ENCODE measurements at places on chromosomes 11 and 22.

DNA sequence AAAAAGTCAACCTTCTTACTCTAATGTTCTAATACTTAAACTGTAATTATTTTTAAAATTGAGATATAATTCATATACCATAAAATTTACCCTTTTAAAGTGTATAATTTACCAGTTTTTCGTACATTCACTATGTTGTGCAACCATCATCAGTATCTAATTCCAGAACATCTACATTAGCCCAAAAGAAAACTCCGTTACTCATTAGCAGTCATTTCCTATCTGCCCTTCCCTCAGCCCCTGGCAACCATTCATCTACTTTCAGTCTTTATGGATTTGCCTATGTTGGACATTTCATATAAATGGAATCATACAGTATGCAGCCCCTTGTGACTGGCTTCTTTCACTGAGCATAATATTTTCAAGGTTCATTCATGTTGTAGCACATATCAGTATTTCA lies 22.2 kb downstream of the SGSM3 start:
- DNase-seq = no peak

- DNase-seq = no peak
Measured at GRCh38 chr22:23038334-23038642, 32.0 kb upstream of the GNAZ start.

DNA sequence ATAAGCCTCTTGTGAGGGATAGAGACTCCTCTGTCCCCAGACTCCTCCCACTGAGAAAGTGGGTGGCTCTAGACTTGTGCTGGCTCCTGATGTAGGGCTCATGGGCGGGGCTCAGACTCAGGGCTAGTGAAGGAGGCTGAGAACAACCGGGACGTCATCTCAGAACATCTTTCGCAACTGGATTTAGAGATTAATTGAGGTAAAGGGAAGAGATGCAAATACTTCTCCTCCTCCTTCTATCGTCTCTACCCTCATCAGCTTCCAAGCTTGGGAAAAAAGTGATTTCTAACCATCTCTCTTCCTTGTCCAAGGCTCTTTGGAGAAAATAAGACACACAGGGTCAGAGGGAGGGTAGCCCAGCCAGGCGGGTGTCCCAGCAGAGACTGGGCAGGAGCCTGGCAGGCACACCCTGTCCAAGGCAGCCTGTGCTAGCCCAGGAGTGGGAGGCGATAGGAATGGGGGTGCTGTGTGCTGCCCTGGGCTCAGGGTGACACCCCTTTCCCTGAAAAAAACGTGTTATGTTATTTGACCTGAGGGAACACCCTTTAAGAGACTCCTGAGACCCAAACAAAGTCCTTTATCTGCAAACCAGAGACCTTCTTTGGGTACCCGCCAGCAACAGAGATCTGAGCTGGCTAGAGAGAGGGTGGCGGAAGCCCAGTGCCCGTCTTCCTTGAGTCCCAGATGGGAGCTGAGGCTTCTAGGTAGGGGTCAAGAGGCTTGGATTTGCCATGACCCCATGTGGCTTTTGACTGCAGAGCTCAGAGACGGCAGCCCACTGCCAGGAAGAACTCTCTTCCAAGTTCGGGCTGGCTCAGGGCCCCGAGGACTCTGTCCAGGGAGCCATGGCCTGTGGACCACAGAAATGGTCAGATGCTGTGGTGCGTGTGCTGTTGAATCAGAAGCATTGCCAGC lies 160.9 kb downstream of the ADAMTS15 start:
- no peak for DNase-seq

- no peak for DNase-seq
Measured at GRCh38 chr11:125435461-125436238, 60.4 kb downstream of the FEZ1 start.

DNA sequence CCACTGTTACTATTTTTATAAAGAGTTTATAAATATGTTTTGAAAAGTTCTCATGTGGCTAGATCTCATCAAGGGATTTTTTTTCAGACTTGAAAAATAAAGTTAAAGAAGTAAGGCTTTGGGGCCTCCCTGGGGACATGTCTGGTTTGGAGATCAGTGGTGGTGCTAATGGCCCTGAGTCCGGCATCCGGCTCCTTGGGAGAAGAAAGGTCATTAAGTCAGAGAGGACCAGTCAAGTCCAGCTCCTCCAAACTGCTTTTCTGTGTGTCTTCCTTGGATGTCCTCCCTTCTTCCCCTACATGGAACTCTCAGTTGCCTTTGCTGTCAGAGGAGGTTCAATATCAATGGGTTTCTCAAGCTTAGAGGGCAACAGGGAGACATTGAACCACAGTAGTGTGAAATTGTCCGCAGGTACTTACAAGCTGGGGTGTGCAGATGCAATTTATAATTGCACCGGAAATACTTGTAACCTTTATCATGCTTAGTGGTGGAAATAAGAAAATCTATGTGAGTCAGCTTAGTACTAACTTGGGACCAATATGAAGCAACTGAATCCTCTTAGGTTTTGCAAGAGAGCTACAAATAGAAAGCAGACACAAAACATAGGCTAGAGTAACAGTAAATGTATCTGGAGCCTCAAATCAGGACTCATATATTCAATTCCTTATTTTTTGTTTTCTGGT lies 144.3 kb downstream of the TEAD1 start:
- DNase-seq = no peak

DNA sequence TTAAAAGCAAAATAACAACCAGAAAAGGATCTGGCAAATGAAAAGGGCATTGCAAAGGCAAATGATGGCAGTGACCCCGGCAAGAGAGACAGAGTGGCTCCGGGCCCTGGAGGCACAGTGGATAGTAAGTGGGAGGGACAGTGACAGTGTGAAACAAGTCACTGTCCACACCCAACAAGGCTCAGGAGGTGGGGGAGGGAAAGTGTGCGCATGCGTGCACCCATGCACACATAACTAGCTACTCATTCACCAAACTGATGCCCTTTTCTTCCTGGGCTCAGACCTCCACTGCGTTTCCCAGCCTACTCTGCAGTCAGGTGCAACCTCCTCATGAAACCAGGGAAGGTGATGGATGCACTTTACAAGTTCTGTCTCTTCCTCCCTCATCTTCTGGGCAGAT lies 108.4 kb downstream of the SHANK2 start:
- no peak for DNase-seq

- peak; percentile 65 for DNase-seq
Measured at GRCh38 chr22:31488988-31489617, 539 bp downstream of the EIF4ENIF1 start.

GRCh38 chr11:104653407-104653806 lies 244.9 kb downstream of the CASP12 start:
- no peak for DNase-seq

DNA sequence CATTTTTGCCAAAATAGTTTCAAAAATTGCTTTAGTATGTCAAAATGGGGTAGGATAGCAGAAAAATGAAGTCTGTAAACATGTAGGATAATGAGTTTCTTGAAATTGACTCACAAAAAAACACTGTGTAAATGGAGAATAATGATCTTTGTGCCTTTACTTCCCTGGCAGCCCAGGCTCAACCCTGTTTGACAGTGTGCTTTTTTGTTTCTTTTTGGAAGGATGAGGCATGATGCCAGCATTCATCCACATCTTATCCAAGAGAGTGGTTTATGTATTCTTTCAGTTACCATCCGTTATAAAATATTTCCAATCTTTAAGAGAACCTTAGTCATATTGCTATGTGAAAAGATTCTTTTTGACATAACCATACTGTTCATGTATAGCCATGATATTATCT lies 70.6 kb downstream of the ARHGAP42 start:
- no peak for DNase-seq

GRCh38 chr11:35822815-35823495 lies 120.9 kb upstream of the LDLRAD3 start:
- DNase-seq = no peak

- no peak for DNase-seq
Measured at GRCh38 chr11:70736461-70736860, 338.1 kb downstream of the CTTN start.
